ENCODE measurements at places on chromosomes 3 and 15. TPM values are rescaled to one million over a fixed set of nuclear protein-coding genes. Genes with fewer than 3 reads are reported as not detected.

GRCh38 chr15:77864211-77865105, 213.1 kb downstream of the TBC1D2B start:
- DNase-seq, result no peak
- H3K27ac ChIP-seq, result no peak overlapping the region
- H3K36me3 ChIP-seq, result no peaks in the 10 kb centered on the region
- H3K4me3 ChIP-seq, result no peak overlapping the region

- H3K4me3 ChIP-seq, result no peak overlapping the region
- no peak overlapping the region for H3K27ac ChIP-seq
- no peaks in the 10 kb centered on the region for H3K36me3 ChIP-seq
- DNase-seq, result no peak
- no peaks in the 10 kb centered on the region for H3K4me1 ChIP-seq
- no peaks in the 10 kb centered on the region for H3K27me3 ChIP-seq
Measured at GRCh38 chr3:141307351-141308059, 60.8 kb upstream of the ZBTB38 start.

DNA sequence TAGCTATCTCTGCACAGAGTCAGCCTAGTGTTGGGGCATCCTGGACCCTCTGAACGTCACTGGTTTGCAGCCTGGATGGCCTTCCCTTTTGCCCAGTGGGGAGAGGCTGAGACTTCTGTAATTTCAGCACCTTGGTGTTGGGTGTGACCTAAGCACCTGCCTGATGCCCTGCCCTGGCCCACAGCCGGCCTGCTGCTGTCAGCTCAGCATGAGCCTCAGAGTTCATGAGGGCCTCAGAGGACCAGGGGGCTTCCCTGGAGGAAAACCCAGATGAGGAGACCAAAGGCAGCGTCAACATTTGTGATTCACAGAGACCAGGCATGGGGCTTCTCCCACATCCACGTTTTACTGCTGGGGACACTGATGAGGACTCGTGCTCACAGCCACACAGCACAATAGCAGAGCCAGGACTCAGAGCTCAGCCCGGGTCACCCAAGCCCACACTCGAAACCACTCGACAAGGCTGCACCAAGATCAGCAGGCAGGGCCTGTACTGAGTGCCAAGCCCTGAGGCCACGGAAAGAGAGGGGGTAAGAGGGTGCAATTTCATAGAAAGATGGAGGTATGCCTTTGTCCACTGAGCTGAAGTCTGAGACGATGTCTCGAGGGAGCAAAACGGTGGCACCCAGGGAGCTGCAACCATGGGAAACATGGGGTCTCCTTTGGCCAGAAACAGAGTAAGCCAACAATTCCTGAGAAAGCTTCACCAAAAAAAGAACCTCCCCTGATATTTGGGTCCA, 9.9 kb upstream of the GP9 start:
- H3K36me3 ChIP-seq, result no peaks in the 10 kb centered on the region
- no peak overlapping the region for H3K4me3 ChIP-seq
- H3K27ac ChIP-seq, result no peak overlapping the region

DNA sequence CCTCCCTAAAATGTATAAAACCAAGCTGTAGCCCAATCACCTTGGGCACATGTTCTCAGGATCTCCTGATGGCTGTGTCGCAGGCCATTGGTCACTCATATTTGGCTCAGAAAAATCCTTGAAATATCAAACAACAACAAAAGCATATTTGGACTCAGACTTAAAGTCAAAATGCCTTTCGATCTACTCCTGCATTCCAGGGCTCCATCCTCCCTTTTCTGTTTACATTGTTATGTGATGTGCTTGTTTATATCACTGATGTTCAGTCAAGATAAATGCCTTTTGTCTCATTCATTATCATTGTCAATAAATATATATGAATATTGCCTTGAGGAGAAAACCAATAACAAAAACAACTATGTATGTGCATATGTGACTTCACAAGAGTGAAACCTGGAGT, 31.7 kb downstream of the HGD start:
- H3K27me3 ChIP-seq, result no peaks in the 10 kb centered on the region
- H3K4me3 ChIP-seq, result no peak overlapping the region
- no peaks in the 10 kb centered on the region for H3K4me1 ChIP-seq
- H3K27ac ChIP-seq, result no peak overlapping the region
- DNase-seq, result no peak
- no peaks in the 10 kb centered on the region for H3K36me3 ChIP-seq

The TM4SF4 gene
- 1.6 TPM for total RNA-seq

DNA sequence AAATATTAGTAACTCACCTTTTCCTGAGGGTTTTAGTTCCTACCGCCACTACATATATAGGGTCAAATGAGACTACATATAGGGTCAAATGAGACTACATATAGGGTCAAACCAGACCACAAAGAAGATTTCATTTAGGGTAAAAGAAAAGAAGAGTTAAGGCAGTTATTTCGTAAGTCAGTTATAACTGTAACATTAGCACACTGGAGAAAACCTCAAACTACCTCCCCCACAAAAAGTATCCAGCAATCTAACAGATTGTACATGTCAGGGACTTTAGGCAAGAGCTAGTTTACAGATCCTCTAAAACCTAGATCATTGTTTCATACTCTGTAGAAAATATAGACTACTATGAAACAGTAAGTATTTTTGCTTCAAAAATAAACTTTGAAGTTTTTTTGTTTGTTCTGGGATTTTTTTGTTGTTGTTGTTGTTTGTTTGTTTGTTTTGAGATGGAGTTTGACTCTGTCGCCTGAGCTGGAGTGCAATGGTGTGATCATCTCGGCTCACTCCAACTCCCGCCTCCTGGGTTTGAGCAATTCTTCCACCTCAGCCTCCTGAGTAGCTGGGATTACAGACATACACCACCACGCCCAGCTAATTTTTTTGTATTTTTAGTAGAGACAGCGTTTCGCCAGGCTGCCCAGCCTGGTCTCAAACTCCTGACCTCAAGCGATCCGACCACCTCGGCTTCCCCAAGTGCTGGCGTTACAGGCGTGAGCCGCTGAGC, 92.4 kb upstream of the CGNL1 start:
- H3K27ac ChIP-seq, result no peak overlapping the region
- H3K4me1 ChIP-seq, result no peaks in the 10 kb centered on the region
- H3K4me3 ChIP-seq, result no peak overlapping the region

GRCh38 chr15:87689716-87690115, 566.8 kb downstream of the NTRK3 start:
- H3K27ac ChIP-seq, result no peak overlapping the region
- no peaks in the 10 kb centered on the region for H3K27me3 ChIP-seq
- no peaks in the 10 kb centered on the region for H3K36me3 ChIP-seq
- no peaks in the 10 kb centered on the region for H3K4me1 ChIP-seq
- no peak overlapping the region for H3K4me3 ChIP-seq

The KIF15 gene
- total RNA-seq, result 1.1 TPM

DNA sequence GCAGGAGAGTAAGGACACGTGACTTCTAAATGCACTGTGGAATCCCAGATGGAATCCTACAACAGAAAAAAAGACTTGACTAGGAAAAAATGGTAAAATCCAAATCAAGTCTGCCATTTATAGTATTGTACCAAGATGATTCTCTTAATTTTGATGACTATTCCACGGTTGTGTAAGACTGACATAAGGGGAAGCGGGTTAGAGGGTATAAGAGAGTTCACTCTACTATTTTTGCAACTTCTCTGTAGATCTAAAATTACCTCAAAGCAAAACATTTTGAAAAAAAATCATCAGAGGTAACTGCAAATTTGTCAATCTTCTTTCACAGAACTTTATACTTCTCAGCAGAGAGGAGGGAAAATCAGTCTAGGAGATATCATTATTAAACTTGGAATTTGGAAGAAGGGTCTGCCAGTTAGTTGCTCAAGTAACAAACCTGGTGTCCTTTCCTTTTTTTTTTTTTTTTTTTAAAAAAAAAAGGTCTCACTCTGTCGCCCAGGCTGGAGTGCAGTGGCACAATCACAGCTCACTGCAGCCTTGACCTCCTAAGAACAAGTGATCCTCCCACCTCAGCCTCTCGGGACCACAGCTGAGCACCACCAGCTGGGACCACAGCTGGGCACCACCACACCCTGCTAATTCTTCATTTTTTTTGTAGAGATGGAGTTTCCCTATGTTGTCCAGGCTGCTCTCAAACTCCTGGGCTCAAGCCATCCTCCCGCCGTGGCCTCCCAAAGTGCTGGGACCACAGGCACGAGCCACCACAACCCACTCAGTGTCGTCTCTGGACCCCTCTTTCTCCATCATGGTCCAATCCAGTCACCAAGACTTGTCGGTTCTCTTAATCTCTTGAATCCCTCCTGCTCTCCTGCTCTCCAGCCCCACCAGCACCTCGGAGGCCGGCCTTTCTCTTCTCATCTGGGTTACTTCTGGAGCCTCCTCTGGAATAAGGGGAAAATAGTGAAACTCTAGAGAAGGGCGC, 14.9 kb upstream of the HES1 start:
- H3K4me1 ChIP-seq, result no peaks in the 10 kb centered on the region
- H3K27ac ChIP-seq, result no peak overlapping the region
- DNase-seq, result no peak
- H3K27me3 ChIP-seq, result no peaks in the 10 kb centered on the region
- no peaks in the 10 kb centered on the region for H3K36me3 ChIP-seq

The RTP3 gene
- not detected for total RNA-seq

DNA sequence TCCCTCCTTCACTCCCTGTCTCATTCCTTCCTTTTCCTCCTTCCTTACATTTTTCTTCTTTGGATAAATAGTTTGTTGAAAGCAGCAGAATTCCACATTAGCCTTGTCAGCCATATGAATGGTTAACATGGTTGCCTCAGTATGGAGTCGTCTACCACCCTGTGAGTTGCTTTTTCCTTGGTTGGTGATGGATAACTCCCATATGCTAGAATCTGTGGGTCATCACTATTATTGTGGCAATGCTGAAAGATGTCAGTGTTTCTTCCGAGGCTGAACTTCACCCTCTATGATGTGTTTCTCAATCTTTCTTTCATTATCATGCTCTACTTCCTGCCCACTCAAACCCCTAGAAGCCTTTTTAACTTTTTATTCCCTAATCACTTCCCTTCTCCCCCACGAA, 481.8 kb upstream of the KCNMB2 start:
- H3K4me1 ChIP-seq, result no peaks in the 10 kb centered on the region
- no peaks in the 10 kb centered on the region for H3K27me3 ChIP-seq
- no peaks in the 10 kb centered on the region for H3K36me3 ChIP-seq
- no peak for DNase-seq
- no peak overlapping the region for H3K4me3 ChIP-seq

Data from breast epithelium (tissue), 4 donors.